ENCODE measurements at places on chromosomes 2 and 18.
A peak's percentile ranks its signal among the peaks of the same experiment; 100 is the strongest.

DNA sequence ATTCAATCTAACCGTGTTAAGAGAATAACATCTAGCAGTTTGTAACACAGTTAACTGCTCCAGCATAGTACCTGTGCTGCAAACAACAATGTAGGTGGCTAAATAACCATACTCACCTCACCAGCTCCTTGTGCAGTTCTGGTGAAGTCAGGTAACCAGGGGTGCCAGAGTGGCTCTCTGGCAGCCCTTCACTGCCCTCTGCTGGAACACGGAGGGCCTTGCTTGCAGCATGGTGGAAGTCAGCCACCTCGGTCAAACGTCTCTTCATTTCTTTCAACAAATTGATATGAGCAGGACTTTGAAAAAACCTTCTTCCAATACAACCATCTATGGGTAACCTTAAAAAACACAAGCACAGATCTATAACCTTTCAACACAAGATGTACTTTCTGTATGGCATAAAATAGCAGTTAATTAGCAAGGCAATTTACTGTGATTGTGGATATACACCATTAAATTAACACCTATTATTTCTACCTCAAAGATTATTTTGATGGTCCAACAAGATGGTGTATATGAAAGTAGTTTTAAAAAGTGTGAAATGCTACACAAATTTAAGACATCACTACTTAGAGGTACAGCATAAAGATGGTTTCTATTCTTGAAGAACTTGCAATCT, 56.6 kb downstream of the EPG5 start:
- DNase-seq: peak; percentile 30

DNA sequence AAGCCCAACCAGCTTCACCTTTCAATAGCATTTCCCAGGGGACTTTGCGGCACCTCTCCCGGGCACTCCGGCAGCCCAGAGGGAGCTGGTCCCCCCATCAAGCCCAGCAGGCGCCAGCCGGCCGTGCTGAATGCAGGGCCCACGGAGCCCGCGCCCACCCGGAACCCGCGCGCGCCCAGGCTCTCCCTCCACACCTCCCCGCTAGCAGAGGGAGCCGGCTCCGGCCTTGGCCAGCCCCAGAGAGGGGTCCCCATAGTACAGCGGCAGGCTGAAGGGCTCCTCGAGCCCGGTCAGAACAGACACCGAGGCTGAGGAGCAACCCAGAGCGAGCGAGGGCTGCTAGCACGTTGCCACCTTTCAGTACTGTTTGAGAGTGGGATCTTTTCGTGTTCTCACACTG, 300.8 kb downstream of the DSEL start:
- DNase-seq: no peak

DNA sequence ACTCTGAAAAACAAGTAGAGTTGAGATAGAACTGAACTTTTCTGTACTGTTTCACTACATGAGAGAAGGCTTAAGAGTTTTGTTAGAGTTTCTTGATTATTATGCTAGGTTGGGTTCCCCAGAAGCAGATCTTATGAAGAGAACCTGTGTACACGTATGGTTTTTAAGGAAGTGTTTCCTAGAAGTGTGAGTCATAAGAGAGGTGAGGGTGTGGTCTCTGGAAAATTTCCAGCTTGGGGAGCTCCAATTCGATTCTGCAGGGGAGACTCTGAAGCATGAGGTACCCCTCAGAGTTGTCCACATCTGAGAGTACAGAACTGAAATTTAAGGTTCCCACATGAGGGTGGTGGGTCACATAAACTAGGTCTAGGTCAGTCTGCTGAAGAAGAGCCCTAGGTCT, 83.3 kb upstream of the MAP2 start:
- DNase-seq: no peak

DNA sequence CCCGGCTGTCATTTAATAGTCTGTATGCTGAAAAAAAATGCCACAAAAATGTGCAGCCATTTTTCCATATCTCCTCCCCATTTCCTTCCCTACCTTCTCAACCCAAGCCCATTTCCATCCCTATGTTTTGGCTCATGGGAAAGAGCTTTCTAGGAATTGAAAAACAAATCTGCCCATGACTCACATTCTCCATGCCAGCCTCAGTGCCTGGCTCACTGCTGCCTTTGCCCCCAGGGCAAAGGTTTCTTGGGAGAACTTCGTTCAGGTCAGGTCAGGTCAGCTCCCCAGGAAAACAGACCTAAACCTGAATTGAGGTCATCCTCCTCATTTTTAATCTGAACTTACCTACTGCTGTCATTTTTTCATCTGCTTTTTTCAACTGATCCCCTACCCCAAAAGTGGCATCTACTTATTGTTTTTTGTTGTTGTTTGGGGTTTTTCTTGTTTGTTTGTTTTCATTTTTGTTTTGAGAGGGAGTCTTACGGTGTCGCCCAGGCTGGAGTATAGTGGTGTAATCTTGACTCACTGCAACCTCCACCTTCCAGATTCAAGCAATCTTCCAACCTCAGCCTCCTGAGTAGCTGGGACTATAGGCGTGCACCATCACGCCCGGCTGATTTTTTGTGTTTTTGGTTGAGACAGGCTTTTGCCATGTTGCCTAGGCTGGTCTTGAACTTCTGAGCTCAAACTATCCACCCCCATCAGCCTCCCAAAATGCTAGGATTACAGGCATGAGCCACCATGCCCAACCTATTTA, 66.7 kb downstream of the FECH start:
- no peak for DNase-seq

DNA sequence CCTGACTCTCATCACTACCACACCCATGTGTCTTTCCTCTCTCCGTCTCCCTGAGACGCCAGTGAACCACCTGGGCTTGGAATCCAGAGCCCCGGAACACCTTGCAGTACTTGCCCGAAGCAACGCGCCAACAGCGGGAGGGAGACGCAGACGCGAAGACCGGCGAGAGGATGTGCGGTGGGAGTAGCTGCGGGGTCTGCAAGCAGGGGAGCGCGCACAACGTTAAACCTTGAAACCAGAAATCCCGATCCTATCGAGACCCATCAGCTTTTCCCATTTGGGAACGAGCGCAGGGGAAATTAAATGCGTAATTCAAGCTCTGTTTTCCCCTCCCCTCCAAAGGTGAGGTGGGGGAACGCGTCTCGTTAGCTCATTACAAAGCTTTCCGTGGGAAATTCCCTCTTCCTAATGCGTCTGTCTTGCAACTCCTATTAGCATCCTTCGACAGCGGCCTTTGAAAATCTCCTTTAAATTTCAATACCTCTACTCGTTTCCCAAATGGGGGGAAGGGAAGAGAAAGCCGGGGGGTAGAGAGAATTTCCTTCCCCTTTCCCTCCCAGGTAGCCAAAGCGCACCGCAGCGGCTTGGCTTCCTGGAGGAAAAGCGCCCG, 421 bp upstream of the CNTNAP5 start:
- DNase-seq: no peak

- no peak for DNase-seq
Observed at GRCh38 chr2:36611316-36611990, 13.5 kb upstream of the FEZ2 start.

GRCh38 chr18:3857544-3857943, 407.6 kb downstream of the TGIF1 start:
- no peak for DNase-seq

DNA sequence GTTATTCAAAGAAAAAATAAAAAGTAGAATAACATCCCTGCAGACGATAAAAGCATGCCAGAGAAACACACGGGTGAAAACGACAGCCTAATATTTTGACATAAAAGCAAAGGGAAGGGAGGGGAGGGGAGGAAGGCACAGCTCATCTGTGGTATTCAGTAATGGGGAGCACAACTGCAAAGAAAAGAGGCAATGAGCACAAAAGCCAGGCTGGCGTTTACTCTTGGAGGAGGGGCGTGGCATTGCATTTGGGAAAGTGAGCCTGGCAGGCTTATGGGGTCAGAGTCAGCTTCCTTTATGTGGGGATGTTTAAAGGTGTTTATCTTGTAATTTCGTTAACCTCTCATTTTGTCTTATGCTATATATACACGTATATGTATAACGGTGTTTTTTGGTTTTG, 53.2 kb downstream of the STEAP3 start:
- no peak for DNase-seq

DNA sequence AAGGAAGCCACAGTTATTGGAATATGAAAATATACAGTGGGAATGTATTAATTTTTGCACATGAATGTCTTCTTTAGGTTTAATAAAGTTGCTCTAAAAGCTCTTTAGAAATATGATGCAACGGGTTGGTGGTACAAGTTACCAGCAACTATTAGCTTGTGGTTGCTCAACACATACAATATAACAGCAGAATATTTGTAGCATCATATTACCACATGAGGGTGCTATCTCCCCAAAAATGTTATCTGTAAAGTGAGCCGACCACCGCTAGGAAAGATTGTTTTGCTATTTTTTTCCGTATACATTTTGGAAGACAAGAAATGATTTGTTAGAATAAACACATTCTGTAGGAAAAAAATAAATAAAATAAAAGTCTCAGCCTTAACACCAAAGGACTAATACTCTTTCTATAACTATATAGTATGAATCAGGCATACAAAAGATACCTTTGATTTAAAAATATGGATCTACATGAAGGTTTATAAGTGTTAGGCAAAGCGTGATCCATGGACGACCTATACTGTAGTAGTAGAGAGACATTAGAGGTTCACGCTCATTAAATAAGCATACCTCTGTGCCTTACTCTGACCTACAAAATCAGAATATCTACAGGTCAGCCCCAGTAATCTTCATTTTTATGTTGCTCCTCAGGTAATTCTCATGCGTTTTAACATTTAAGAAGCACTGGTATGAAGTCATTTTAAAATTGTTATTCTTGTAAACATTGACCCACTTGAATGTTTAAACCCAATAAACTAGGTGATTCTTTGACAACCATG, 1110.6 kb upstream of the ACVR2A start:
- DNase-seq: no peak

- no peak for DNase-seq
Observed at GRCh38 chr2:160267022-160267421, 67.0 kb upstream of the ITGB6 start.

GRCh38 chr2:182666674-182667314, 49.3 kb upstream of the DNAJC10 start:
- DNase-seq: no peak

- no peak for DNase-seq
Observed at GRCh38 chr2:176664478-176664877, 395.2 kb downstream of the MTX2 start.

DNA sequence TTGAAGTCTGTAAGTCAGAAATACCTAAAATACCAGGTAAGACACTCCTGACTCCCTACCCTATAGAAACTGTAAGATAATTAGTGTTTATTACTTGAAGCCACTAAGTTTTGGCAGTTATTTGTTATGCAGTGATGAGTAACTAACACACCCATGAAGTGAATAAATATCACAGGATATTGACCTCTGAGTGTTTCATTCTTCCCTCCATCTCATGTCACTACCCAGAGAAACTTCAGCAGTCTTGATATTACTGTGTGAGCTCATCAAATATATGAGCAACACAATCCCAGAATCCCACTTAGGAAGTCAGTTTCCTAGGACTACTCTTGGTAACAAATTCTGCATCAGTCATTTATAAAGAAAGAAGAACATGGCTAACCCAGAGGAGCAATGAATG, 529.7 kb downstream of the FBXO15 start:
- no peak for DNase-seq

Measured in central memory CD8-positive, alpha-beta T cell (primary cell).